ENCODE measurements at places on chromosomes 2 and 18. TPM values are rescaled to one million over a fixed set of nuclear protein-coding genes. Genes with fewer than 3 reads are reported as not detected.

Gene ST6GAL2
- not detected for total RNA-seq

DNA sequence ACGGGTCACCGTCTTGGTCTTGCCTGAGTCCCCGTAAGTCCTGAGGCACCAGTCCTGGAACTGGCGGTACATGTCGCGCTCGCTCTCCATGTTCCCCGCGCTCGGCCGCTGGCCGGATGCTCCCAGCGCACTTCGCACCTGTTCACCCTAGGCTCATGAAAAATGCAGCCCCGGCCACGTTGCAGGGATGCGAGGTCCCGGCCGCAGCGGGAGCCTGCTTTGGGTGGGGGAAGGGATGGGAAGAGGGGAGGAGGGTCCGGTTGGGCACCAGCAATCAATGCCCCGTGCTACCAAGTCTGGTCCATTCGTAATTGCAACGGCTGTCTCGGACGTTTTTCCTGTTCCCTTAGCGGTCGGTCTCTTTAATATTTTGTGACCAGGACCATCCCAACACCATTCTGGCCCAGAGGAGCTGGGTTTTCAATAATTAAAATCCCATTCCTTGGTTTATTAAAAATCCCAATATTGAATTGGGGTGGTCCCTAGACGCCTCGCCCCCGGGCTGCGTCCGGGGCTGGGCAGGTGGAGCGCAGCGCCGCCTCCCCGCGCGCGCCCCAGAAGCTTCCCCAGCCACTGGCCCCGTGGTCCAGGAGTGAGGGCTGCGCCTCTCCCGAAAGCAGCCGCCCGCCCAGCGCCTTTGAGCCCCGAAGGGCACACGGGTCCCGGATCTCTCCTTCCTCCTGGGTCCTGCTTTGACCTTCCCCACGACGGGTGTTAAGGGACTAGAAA is 1.4 kb downstream of the NOL4 start:
- DNase-seq, result peak; percentile 9

Gene D2HGDH
- total RNA-seq, result 19.6 TPM

Gene MYOM1
- 0.65 TPM for total RNA-seq

DNA sequence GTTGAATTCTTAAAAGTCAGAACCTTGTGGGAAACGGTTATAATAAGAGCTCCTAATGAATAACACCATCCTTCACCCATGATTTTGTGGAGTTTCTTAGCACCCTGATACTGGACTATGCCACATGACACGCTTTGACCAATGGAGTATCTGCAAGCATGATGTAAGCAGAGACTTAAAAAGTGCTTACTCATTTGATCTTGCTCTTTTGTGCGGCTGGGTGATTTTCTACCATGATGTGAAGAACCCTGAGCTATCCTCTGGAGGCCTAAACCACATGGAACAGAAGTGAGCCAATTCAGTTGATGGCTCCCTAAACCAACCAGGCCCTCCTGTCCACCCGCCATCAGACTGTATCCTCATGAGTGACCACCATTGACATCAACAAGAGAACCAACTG is 70.9 kb downstream of the TCF4 start:
- DNase-seq, result no peak

DNA sequence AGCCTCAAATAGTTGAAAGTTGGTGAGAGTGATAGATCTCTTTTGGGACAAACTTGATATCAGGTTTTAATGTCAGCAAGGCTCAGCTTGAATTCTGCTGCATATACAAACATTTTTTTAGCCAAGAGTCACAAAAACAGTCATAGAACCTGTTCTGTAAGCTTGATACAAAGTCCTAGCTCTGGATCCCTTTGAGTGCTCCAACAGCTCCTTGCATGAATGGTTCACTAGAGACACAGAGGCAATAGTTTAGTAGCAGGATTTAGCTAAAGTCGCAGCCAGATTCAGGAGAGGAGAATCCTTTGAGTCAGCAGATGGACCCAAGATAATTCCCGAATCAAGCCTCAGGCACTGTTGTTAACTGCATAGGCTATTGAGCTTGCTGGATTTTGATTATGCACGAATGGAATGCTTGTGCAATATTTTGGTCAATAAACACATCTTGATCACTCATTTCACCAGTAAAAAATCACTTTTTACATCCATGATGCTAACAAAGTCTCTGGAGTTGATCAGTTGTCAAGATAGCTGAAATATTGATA is 148.6 kb downstream of the KLHL14 start:
- no peak for DNase-seq

GRCh38 chr2:237662671-237663093 is 35.3 kb downstream of the LRRFIP1 start:
- peak; percentile 99 for DNase-seq

GRCh38 chr18:38980420-38980819 is 1414.8 kb upstream of the CELF4 start:
- no peak for DNase-seq

GRCh38 chr2:28687171-28687570 is 64.5 kb upstream of the PPP1CB start:
- no peak for DNase-seq

DNA sequence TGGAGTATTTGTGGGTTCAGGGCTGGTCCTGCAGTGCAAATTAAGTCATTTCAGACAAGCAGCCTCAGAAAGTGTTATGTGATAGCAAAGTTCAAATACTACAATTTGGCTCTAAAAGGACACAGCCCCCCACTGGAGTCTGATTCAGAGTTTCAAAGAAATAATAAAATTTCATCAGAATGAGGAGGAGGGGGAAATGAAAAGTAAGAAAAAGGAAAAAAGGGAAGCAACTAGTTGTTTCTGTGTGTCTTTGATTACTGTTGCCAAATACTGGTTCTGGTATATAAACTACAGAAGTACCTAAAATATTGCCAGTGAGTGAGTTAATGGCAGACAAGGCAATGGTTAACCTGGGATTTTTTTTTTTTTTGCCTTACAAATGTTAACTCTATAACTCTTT is 773.9 kb downstream of the BCL11A start:
- DNase-seq, result no peak

- no peak for DNase-seq
These were observed 392.0 kb upstream of the LYPD1 start for GRCh38 chr2:133061874-133062593.

DNA sequence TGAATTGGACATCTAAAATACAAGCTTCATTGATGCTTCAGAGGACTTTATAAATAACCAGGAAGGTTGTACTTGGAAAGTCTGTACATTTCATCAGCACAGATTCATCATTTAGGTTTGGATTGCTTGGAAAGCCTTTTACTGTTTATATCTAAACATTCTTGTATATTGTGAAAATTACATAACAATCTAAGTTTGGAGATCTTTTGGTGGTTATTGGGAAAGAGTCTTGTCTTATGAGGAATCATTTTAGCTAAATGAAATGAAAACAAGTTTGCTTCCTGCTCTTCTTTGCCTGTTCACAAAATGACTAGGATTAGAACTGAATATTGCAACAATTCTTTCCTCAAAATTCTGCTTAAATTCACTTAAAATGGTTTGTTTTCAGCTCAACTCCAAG is 79.3 kb downstream of the ABI2 start:
- no peak for DNase-seq

Gene NBEAL1
- 36.0 TPM for total RNA-seq

Gene RESP18
- total RNA-seq, result not detected

DNA sequence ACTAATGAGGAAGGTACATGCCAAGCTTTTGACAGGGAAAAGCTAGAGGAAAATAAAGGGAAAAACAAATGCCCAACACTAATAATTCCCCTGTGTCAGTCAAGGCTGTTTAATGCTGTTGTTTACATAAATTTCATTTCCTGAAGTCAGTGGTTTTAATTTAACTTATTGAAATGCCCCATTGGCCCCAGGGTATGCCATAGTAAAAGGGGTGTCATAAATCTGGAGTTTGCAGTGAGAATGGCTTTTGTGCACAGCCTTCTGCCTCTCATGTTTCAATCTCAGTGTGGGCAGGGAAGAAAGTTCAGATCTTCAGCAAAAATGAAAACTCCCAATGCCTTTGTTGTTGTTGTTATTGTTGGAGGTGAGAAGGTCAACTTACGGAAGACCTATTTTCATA is 550.1 kb upstream of the DCC start:
- no peak for DNase-seq

Gene TTC27
- 13.3 TPM for total RNA-seq

- DNase-seq, result peak; percentile 64
These were observed 213.3 kb downstream of the ACKR3 start for GRCh38 chr2:236782938-236783337.

Gene RAB17
- total RNA-seq, result 1.7 TPM

Gene SFTPB
- not detected for total RNA-seq

Gene EVX2
- total RNA-seq, result not detected

- DNase-seq, result peak; percentile 85
These were observed 3.0 kb upstream of the IRS1 start for GRCh38 chr2:226802573-226802972.

Gene KIDINS220
- total RNA-seq, result 52.2 TPM

DNA sequence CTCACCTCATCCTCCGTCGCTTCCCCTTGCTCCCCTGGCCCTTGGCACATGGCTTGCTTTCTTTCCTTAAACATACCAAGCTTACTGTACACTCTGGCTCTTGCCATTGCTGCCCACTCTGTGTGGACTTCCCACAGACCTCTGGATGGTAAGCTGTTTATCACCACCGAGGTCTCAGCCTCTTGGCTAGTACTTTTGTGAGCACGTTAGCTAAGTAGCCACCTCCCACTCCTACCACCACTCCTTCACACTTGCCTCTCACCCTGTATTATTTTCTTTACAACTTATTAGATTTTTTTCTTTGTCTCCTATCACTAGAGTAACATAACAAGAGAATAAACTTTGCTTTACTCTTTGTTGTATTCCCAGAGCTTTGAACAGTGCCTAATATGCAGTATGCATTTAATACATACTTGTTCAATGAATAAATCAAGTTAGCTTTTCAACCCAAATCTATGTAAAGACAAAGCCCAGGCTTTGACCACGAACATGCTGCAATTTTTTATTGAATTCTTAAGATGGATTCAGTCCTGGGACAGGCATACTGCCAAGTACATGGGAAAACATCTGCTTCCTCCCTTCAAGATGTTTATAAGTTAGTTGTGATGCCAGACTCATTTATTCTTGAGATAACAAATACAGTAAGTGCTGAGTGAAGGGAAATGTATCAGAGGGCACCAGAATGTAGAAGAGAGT is 25.0 kb upstream of the MSGN1 start:
- peak; percentile 42 for DNase-seq

Gene PAX8
- 2.1 TPM for total RNA-seq

Gene PKP4
- total RNA-seq, result 32.2 TPM

GRCh38 chr2:217218269-217219163 is 358.7 kb upstream of the TNP1 start:
- peak; percentile 84 for DNase-seq

GRCh38 chr2:16713011-16713423 is 47.4 kb upstream of the CYRIA start:
- DNase-seq, result no peak

Gene SOX11
- total RNA-seq, result under 0.01 TPM

DNA sequence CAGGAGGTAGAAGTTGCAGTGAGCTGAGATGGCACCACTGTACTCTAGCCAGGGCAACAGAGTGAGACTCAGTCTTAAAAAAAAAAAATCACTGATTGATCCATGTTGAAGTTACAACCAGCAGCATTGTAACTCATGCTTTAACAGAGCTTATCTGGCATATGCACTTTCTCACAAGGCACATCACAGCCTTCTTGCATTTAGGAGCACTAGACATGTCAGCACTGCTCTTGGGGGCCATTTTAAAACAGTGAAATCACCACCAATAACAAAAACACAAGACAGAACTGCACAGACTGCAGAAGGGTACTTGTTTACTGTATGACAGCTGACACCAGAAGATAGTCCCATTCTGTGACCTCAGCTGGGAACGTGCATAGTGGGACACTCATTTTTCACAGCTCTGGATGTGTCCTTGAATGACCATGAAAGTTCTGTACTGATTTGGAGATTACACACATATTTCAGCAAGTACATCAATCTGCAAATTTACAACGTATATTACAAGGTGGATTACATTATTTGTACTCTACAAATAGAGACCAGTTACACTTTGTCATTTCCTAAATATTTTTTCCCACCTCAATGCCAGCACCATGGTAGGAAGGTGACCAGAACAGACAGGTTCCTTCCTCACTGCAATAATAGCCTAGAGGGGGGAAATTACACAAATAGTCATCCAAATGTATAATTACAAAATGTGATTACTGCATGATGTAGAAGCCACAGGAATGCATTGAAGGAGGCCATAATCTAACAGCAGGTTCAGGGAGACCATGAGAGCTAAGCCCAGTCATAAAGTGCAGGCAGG is 35.1 kb downstream of the CCBE1 start:
- peak; percentile 47 for DNase-seq

- no peak for DNase-seq
These were observed 261.7 kb downstream of the GPD2 start for GRCh38 chr2:156697906-156698305.

Gene FKBP1B
- total RNA-seq, result 7.5 TPM

Gene RAD51AP2
- total RNA-seq, result not detected

GRCh38 chr2:152513681-152514080 is 178.7 kb downstream of the FMNL2 start:
- DNase-seq, result peak; percentile 75

Gene IL36A
- total RNA-seq, result not detected

GRCh38 chr2:69735686-69736085 is 6.2 kb upstream of the ANXA4 start:
- no peak for DNase-seq

DNA sequence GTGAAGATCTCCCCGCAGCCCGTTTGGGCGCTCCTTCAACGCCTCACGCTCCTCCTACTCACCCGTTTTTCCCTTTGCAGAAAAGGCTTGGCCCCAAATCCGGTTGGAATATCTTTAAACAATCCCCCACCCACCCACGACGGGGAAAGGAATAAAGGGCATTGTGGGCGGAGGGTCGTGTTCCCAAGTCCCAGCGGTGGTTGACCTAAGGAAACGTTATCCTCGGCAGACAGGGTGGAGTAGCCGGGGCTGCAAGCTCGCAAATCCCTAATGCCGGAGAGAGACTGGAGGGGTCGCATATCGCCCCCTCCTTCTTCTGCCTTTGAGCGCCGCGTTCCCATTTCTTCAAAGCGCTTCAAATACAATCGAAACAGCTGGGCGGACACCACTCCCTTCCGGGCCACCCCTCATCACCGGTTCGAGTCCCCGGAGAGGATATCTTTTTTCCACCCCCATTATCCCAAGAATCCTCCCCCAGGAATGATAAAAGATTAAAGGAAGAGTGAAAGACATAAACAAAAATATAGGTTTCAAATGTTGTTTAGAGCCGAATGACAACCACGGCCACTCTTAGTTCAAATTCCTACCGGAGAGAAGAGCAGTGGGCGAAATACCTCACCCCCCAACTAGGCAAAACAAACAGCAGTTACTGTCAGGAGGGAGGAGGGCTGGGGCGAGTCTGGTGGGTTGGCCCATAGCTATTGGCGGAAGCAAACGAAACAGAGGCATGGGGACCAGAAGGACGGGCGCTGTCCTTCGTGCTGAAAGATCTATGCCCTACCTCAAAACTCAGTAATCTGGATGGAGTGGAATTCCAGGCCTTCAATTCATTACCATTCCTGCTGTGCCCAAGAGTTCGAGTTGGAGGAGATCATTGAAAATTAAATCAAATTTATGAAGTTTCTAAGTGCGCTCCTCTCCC is 2.8 kb upstream of the GAD1 start:
- peak; percentile 77 for DNase-seq

Measured in GM23248 (cell line).